ENCODE measurements at places on chromosomes 13 and 19. TPM values are rescaled to one million over a fixed set of nuclear protein-coding genes. Genes with fewer than 3 reads are reported as not detected.
A peak's percentile ranks its signal among the peaks of the same experiment; 100 is the strongest.

Gene STK24
- total RNA-seq: 23.2 TPM

Gene PGLYRP1
- not detected for total RNA-seq

DNA sequence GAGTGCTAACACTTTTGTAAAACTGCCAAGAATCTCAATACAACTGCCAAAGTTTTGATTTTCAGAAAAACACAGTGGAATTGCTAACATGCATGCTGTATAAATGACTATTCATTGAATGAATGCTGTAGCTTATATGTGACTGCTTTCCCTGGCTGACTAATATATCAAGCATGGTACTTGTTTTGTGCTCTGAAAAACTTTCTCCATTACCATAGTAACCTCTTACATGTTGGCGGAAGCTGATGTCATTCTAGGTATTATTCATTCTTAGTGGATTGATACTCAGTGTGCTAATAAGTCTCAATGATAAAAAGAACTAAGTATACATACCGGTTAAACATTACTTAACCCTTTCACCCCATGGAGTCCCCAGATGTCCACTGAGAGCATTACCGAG, 166.1 kb upstream of the MYO16 start:
- peak; percentile 45 for DNase-seq

DNA sequence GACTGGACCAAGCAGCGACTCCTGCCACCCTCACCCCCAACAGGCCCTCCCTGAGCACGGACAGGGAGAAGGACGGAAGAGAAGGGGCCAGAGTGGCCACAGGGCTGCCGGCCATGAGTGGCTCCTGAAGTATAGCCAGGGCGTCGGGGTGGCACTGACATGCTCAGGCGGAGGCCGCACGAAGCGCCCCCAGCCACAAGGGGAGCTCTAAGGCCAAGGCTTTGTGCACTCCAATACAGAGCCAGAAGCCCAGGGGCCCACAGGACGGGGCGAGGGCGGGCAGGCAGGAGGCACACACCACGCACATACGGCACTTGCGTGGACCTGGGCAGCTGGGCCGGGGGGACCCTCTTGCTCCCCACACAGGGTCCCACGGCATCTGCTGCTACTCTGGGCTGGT, 52.0 kb downstream of the KLF2 start:
- no peak for DNase-seq
